ENCODE measurements at places on chromosomes 11 and 22. TPM values are rescaled to one million over a fixed set of nuclear protein-coding genes. Genes with fewer than 3 reads are reported as not detected.

The CPSF7 gene
- 13.0 TPM for total RNA-seq

The NLRP6 gene
- total RNA-seq, result not detected

- DNase-seq, result no peak
Measured at GRCh38 chr11:128497776-128498095, 89.6 kb downstream of the ETS1 start.

GRCh38 chr11:11665407-11665806 is 43.6 kb upstream of the GALNT18 start:
- DNase-seq, result no peak

GRCh38 chr11:85941380-85941973 is 86.3 kb downstream of the CCDC83 start:
- DNase-seq, result peak; percentile 46

Measured in pulmonary artery endothelial cell (primary cell).